ENCODE measurements at places on chromosomes 3 and 15.
A peak's percentile ranks its signal among the peaks of the same experiment; 100 is the strongest.

GRCh38 chr3:128415773-128416577 lies 50.7 kb downstream of the DNAJB8 start:
- DNase-seq = no peak

DNA sequence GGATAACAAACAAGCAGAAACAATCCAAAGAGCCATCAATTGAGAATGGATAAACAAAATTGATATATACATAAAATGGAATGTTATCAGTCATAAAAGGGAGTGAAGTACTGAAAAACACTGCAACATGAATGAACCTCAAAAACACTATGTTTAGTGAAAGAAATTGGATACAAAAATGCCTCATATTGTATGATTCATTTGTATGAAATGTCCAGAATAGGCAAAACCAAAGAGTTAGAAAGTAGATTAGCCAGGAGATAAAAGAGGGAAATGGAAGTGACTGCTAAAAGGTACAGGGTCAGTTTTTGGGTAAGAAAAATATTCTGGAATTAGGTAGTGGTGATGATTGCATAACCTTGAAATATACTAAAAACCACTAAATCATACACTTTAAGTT lies 9.8 kb upstream of the SLC25A36 start:
- no peak for DNase-seq

- DNase-seq = no peak
Observed at GRCh38 chr3:42729404-42730145, 27.0 kb upstream of the HHATL start.

GRCh38 chr15:66723826-66724731 lies 22.0 kb downstream of the SMAD6 start:
- no peak for DNase-seq

GRCh38 chr3:12351145-12351544 lies 62.3 kb downstream of the PPARG start:
- DNase-seq = no peak

GRCh38 chr3:190064112-190064511 lies 56.6 kb downstream of the P3H2 start:
- no peak for DNase-seq

GRCh38 chr3:80215191-80215590 lies 447.4 kb upstream of the ROBO1 start:
- DNase-seq = peak; percentile 58

- peak; percentile 5 for DNase-seq
Observed at GRCh38 chr3:146577662-146578061, 27.5 kb downstream of the PLSCR5 start.

DNA sequence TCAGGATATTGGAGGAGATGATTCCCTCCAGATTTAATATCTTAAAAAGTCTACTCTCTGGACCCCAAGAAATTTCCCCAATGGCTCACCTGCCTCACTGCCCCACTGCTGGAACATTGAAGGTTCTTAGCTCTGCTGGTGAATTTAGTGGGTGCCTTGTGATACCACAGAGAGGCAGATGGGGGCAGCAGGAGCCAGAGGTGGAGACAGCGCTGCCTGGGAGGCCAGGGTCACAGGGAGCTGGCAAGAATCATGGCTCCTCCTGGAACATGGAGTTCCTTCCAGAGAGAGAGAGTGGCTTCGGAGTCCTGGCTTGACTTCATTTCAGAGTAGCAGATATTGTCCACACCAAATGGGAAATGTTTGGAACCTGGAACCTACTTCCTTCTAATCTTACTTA lies 263.5 kb upstream of the CFAP20DC start:
- DNase-seq = peak; percentile 50

GRCh38 chr3:106877627-106878026 lies 499.6 kb upstream of the CCDC54 start:
- DNase-seq = no peak

DNA sequence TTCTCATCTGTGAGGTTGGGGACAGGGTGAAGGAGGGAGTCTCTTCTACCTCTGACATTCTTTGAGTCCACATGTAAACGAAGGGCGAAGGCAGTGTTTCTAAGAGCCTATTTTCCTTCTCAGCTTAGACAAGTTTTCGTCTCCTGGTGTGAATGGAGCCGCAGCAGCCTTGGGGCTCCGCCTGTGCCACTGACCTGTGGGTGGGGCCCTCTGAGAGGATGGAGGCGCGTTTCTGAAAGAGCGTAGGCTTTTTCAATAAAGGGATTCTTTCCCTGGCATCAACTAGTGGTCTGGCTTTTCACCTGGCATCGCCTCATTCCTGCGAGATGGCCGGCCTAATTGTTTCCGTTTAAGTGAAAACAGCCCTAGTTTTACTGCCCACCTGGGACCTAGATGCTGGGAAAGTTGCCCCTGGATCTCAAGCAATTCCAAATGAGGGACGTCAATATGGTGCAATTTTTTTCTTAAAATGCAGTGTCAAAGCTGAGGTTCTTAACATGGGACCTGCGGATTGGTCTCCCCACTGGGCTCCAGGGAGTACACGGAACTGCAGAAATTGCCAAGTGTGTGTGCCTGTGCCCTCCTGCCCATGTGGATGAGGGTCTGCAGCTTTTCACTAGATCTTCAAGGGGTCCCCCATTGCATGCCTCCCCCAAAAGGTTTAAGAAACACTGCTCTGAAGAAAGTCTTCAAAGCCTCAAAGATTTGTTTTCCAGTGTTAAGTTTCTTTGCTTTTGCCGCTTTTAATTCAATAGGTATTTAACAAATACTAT lies 958 bp downstream of the GLDN start:
- no peak for DNase-seq

GRCh38 chr3:64289622-64290021 lies 64.4 kb upstream of the PRICKLE2 start:
- no peak for DNase-seq

- no peak for DNase-seq
Observed at GRCh38 chr15:45631776-45632175, 3.1 kb upstream of the SQOR start.

All from NT2/D1 (cell line).